ENCODE measurements at places on chromosomes 1 and 21. TPM values are rescaled to one million over a fixed set of nuclear protein-coding genes. Genes with fewer than 3 reads are reported as not detected.

The RASSF5 gene
- 224 TPM for total RNA-seq

The IL10 gene
- not detected for total RNA-seq

- H3K27ac ChIP-seq: no peak overlapping the region
- no peak for DNase-seq
- no peaks in the 10 kb centered on the region for H3K4me1 ChIP-seq
- H3K36me3 ChIP-seq: no peaks in the 10 kb centered on the region
Observed at GRCh38 chr1:189880135-189880534, 597.5 kb downstream of the BRINP3 start.

The PRDX6 gene
- total RNA-seq: 115 TPM

The ANKRD65 gene
- total RNA-seq: not detected

The FCRL2 gene
- total RNA-seq: 2.7 TPM

GRCh38 chr1:33168556-33169289 lies 13.1 kb downstream of the TRIM62 start:
- peaks cover 12% of the 10 kb centered on the region for H3K4me1 ChIP-seq
- no peak overlapping the region for H3K27ac ChIP-seq
- H3K27me3 ChIP-seq: no peaks in the 10 kb centered on the region
- no peak overlapping the region for H3K4me3 ChIP-seq

The HAPLN2 gene
- 0.58 TPM for total RNA-seq

The UBASH3A gene
- total RNA-seq: 99.6 TPM

The PROX1 gene
- total RNA-seq: not detected

DNA sequence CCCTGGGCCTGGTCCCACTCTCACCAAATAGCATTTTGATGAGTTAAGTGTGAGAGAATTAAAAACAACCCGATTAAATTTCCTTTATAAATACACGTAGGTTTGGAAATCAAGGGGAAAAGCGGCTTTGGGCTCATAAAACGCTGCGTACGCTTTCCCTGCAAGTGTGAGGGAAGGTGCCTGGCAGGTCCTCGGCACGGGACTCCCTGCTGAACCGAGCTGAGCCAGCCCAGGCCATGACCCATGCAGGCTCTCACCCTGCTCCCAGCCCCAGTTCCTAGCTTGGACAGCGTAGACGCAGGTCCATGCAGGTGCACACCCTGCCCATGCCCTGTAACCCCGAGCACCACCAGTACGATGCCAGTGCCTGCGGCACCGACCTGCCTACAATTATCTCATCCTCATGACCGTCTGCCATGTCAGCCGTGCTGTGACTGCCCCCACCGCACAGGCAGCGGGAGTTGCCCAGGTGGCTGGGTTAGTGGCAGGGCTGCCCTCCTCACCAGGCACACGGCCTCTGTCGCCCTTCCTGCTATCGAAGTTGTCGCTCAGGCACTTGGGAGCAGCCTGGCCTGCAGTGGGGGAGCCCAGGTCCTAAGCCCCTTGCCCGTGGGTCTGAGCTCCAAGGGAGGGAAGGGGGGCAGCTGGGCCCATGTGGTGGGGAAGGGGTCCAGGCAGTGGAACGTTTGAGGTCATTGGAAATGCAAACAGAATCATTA lies 41.0 kb upstream of the ACTRT2 start:
- H3K27me3 ChIP-seq: no peaks in the 10 kb centered on the region
- no peak overlapping the region for H3K4me3 ChIP-seq
- H3K4me1 ChIP-seq: no peaks in the 10 kb centered on the region
- no peaks in the 10 kb centered on the region for H3K36me3 ChIP-seq
- no peak overlapping the region for H3K27ac ChIP-seq

- H3K4me1 ChIP-seq: peaks cover 10% of the 10 kb centered on the region
- no peaks in the 10 kb centered on the region for H3K27me3 ChIP-seq
- H3K27ac ChIP-seq: no peak overlapping the region
Observed at GRCh38 chr1:110242731-110243130, 32.6 kb downstream of the KCNC4 start.

The INAVA gene
- total RNA-seq: not detected

The CASQ2 gene
- not detected for total RNA-seq

The AIRE gene
- total RNA-seq: not detected

The XPR1 gene
- total RNA-seq: 19.1 TPM

DNA sequence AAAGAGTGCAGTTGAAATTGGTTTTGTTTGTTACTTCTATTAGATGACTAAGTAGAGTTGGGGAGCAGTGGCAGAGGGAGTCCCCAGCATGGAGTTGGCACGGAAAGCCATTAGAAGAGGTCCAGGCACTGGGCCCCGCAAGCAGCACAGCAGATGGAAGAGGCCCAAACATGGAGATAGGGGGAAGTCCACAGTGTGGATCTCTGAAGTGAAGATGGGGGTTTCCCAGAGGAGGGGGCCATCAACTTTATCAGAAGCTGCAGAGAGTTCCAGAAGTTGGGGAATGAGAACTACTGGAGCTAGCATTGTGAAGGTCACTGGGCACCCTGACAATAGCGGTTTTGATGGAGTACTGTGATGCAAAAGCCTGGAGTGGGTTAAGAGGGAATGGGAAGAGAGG lies 30.6 kb downstream of the PAFAH2 start:
- DNase-seq: no peak
- peaks cover 32% of the 10 kb centered on the region for H3K36me3 ChIP-seq
- no peak overlapping the region for H3K4me3 ChIP-seq
- peaks cover 60% of the 10 kb centered on the region for H3K4me1 ChIP-seq

- no peaks in the 10 kb centered on the region for H3K27me3 ChIP-seq
- no peak overlapping the region for H3K4me3 ChIP-seq
- no peaks in the 10 kb centered on the region for H3K36me3 ChIP-seq
- H3K4me1 ChIP-seq: no peaks in the 10 kb centered on the region
- H3K27ac ChIP-seq: no peak overlapping the region
Observed at GRCh38 chr21:20720623-20721022, 277.6 kb upstream of the NCAM2 start.

DNA sequence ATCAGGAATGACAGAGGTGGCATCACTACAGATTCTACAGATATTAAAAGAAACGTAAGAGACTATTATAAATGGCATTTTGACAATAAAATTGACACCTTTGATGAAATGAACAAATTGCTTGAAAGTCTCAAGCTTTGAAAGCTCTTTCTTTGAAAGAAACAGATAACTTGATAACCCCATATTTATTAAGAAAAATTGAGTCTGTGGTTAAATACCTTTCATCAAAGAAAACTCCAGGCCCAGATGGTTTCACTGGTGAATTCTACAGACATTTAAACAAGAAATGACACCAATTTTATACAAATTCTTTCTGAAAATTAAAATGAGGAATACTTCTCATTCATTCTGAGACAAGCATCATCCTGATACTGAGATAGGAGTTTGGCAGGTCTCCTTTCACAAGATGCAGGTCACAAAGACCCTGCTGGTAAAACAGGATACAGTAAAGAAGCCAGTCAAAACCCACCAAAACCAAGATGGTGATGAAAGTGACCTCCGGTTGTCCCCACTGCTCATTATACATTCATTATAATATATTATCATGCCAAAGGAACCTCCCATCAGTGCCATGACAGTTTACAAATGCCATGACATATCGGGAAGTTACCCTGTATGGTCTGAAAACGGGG lies 210.9 kb downstream of the AKT3 start:
- H3K4me1 ChIP-seq: no peaks in the 10 kb centered on the region
- H3K4me3 ChIP-seq: no peak overlapping the region
- H3K27me3 ChIP-seq: no peaks in the 10 kb centered on the region
- H3K27ac ChIP-seq: no peak overlapping the region
- peaks cover 48% of the 10 kb centered on the region for H3K36me3 ChIP-seq

DNA sequence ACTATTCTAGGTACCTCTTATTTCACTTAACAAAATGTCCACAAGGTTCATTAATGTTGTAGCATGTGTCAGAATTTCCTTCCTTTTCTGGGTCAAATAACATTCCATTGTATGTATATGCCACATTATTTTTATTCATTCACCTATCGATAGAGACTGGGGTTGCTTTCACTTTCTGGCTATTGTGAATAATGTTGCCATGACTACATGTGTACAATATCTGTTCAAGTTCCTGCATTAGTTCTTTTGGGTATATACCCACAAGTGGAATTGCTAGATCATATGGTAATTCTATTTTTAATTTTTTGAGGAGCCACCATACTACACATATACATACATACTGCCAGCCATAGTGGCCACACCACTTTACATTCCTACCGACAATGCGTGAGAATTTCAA lies 158.4 kb downstream of the ZZZ3 start:
- peaks cover 51% of the 10 kb centered on the region for H3K36me3 ChIP-seq
- H3K4me3 ChIP-seq: no peak overlapping the region
- no peak for DNase-seq
- H3K27me3 ChIP-seq: no peaks in the 10 kb centered on the region
- H3K27ac ChIP-seq: no peak overlapping the region

- H3K27ac ChIP-seq: no peak overlapping the region
- H3K27me3 ChIP-seq: no peaks in the 10 kb centered on the region
- no peaks in the 10 kb centered on the region for H3K4me1 ChIP-seq
- DNase-seq: no peak
- no peaks in the 10 kb centered on the region for H3K36me3 ChIP-seq
- H3K4me3 ChIP-seq: no peak overlapping the region
Observed at GRCh38 chr1:217048104-217048707, 325.0 kb upstream of the ESRRG start.

DNA sequence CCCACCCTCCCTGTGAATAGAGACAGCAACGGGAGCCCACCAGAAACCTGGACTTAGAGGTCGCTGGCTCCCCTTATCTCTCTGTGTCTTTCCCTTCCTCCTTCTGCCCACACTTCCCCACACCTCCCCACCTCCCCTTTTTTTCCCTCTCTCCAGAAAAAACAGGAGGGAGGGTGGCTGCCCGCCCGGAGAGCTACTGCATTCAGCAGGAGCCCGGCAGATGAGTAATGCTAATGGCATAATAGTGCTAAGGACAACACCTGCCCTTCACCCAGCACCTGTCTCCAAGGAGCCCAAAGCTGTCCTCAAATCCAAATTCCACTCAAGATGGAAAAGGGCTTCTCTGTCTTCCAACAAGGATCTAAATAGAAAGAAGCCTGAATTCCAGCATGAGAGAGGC lies 11.4 kb upstream of the PRELP start:
- no peak overlapping the region for H3K4me3 ChIP-seq
- H3K36me3 ChIP-seq: no peaks in the 10 kb centered on the region
- no peak overlapping the region for H3K27ac ChIP-seq
- peaks cover 19% of the 10 kb centered on the region for H3K4me1 ChIP-seq

The TRIM67 gene
- not detected for total RNA-seq

- DNase-seq: no peak
- H3K27ac ChIP-seq: no peak overlapping the region
- H3K36me3 ChIP-seq: peaks cover 74% of the 10 kb centered on the region
Observed at GRCh38 chr1:70277875-70278274, 56.7 kb downstream of the SRSF11 start.

- H3K27me3 ChIP-seq: peaks cover 5% of the 10 kb centered on the region
- H3K36me3 ChIP-seq: no peaks in the 10 kb centered on the region
- no peak overlapping the region for H3K4me3 ChIP-seq
Observed at GRCh38 chr1:239951511-239952140, 140.1 kb upstream of the FMN2 start.

- no peaks in the 10 kb centered on the region for H3K4me1 ChIP-seq
- DNase-seq: no peak
- H3K27ac ChIP-seq: no peak overlapping the region
- peaks cover 23% of the 10 kb centered on the region for H3K27me3 ChIP-seq
- no peak overlapping the region for H3K4me3 ChIP-seq
Observed at GRCh38 chr1:222090103-222090502, 348.2 kb upstream of the DUSP10 start.

DNA sequence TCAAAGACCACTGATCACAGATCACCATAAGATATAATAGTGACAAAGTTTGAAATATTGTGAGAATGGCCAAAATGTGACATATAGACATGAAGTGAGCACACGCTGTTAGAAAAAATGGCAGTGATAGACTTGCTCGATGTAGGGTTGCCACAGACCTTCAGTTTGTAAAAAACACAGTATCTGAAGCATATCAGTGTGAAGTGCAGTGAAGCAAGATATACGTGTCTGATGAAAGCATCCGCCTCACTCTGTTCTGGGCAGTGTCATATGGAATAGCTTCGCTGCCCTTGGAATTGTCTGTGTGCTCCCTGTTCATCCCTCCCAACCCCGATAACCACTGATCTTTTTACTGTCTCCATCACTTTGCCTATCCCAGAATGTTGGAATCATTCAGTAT lies 50.7 kb downstream of the GALNT2 start:
- no peak overlapping the region for H3K27ac ChIP-seq
- no peak overlapping the region for H3K4me3 ChIP-seq
- DNase-seq: no peak
- H3K27me3 ChIP-seq: no peaks in the 10 kb centered on the region
- no peaks in the 10 kb centered on the region for H3K36me3 ChIP-seq

DNA sequence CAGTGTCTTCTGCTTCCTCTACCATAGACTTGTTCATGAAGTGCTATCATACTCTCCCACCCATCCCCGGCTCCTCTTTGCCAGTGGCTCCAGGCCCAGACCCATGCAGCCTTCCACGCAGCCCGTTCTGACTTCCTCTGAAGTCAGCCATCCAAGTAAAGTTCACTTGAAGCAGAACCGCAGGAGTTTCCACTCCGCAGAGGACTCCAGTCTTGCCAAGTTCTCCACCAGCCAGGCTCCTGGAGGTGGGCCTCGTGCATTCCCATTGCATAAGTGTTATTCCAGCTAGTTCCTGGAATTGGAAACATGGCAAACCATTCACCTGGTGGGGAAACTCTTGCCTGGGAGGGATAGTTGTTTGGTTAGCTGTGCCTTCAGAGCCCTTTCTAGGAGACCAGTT lies 185.1 kb downstream of the PLPP3 start:
- H3K4me1 ChIP-seq: no peaks in the 10 kb centered on the region
- no peak for DNase-seq
- peaks cover 6% of the 10 kb centered on the region for H3K27me3 ChIP-seq
- H3K36me3 ChIP-seq: no peaks in the 10 kb centered on the region
- H3K27ac ChIP-seq: no peak overlapping the region

The TAS1R1 gene
- not detected for total RNA-seq

DNA sequence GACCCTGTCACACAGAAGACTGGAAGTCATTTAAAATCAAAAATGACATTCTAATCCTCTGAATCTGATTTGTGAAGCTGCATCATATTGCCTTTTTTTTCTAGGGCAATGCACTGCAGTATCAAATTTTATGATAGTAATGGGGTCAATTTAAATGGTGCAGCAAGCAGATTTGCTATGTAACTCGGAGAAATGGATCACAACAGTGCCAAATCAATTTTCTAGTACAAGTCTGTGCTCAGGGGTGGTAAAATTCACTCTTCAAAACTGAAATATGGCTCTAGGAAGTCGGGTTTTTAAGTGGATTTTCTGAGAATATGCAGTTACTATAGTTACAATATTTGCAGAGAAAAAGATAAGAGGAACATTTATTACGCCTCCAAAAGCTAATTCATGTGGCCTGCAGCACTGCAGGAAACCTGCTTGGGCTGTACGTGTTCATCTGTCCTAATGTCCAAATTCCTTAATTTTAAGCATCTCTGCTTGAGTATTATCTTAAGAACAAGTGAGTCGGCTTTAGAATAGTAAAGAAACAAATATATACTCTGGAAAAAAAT lies 31.5 kb downstream of the HLCS start:
- no peak overlapping the region for H3K27ac ChIP-seq
- no peak overlapping the region for H3K4me3 ChIP-seq
- H3K36me3 ChIP-seq: peaks cover 69% of the 10 kb centered on the region
- H3K27me3 ChIP-seq: no peaks in the 10 kb centered on the region
- H3K4me1 ChIP-seq: no peaks in the 10 kb centered on the region

The CRNN gene
- not detected for total RNA-seq

- H3K4me1 ChIP-seq: no peaks in the 10 kb centered on the region
- peaks cover 12% of the 10 kb centered on the region for H3K27me3 ChIP-seq
- H3K4me3 ChIP-seq: no peak overlapping the region
- H3K36me3 ChIP-seq: no peaks in the 10 kb centered on the region
Observed at GRCh38 chr1:186093437-186093836, 281.6 kb downstream of the TPR start.
